ENCODE measurements at places on chromosomes 12 and 14.

DNA sequence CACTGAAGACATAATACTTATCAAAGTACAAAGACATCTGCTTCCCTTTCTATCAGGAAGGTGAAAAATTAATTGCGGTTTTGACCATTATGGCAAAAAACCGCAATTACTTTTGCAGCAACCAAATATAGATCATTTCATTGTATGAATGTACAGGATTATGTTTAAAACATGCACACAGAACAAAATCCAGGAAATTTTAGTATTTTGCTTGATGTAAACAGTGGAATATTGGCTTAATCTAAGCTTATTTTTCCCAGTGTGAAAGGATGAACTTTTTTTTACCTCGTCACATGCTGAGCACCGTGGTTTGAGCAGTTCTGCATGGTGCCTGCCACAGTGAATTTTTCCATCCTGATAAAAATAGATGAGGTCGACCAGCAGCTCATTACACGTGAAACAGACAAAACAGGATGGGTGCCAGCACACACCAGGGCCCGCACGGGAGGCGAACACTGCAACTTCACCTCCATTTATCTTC, 121.2 kb downstream of the PRICKLE1 start:
- DNase-seq = no peak

DNA sequence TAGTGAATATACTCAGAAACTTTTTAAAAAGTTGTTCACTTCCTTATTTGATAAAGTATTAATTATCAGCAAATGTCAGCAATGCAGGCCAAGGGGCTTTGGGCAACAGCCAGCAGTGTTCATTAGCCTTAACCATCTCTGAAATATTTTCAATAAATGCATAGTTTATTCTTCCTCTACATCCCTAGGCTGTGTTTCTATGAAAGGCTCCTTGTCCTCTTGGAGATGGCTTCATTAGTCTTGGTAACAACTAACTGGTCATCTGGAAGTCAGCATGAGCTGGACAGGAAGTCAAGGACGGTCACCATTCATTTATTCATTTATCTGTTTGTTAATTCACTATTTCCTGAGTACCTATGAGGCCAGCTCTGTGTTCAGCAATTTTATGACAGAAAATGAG, 124.0 kb upstream of the TMEM132D start:
- no peak for DNase-seq

DNA sequence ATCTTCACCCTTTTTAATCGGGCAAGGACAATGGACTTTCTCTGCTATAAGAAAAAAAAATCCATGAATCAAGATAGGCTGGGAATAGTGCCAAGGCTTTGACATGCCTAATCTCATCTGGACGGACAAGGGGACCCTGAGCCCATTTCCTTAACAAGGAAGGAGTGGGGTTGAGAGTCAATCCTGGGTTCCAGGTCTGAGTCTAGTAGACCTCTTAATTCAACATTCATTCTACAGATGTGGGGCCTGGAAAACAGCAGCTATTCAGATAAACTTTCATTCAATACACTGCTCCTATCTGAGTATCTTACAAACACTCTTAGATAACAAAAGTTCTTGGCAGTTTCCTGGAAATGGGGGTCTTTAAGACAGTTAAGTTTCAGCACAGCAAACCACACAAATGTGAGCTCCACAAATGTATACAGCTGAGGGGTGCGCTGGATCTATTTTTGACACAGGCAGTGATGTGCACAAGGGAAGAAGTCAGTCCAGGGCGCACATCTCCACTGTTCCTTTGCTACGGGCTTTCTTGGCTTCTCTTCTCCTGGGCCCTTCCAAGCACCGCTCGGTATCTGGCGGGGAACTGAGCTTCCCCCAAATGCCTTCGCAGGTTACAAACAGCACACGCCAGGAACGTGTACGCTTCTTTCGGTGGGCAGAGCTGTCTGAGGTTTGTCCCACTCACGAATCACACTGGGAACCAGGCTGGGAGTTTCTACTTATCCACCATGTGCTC, 82.2 kb upstream of the GPR68 start:
- DNase-seq = no peak

GRCh38 chr14:71863049-71863448, 69.2 kb upstream of the RGS6 start:
- DNase-seq = no peak

- DNase-seq = no peak
These were observed 43.5 kb downstream of the MIPOL1 start for GRCh38 chr14:37241198-37241597.

DNA sequence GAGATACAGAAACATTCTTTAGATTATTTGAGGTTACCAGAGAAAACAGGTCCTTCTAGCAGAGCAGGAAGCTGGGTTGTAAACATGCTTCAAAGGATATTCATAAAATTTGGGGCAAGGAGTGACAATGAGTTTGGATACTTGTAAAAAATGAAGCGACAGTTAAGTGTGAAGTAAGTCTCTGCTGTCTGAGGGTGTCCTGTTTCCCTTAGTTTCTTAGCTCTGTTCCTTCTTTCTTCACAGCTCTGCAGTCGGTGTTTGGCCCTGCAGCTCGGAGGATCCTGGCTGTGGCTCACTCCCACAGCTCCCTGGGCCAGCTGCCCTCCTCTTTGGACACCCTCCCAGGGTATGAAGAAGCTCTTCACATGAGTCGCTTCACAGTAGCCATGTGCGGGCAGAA, 10.8 kb downstream of the TMEM52B start:
- DNase-seq = no peak

DNA sequence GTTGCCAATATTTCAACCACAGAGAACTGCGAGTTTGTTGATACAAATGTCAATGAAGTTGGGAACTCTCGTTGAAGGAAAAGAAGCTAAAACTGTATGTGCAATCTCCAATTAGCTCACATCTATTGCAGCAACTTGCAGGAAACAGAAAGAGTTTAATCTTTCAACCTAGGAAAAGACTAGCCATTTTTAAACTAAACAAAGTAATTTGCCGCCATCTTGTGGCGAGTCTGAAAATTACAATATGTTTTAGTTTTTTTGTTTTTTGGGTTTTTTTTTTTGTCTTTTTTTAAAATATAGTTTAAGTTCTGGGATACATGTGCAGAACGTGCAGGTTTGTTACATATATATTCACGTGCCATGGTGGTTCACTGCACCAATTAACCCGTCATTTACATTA, 131.2 kb upstream of the FOXG1 start:
- no peak for DNase-seq

DNA sequence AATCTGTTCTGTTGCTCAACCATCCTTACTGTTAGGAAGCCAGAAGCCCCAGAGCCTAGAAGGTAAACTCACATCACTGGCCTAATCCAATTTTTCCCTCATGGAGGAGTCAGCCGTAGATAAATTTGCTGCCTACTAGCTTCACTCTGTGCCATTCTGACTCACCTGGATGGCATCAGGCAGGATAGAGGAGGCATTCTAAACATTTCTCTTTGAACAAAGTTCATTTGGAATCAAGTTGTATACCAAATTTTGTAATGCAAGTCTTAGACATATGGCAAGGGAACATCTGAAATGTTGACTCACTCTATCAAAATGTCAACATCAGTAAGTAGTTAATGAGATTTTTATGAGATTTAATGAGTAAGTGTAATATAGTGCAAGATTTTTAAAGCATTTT, 13.6 kb upstream of the TBC1D30 start:
- no peak for DNase-seq

GRCh38 chr12:42530284-42530683, 59.3 kb downstream of the PRICKLE1 start:
- no peak for DNase-seq

- DNase-seq = no peak
These were observed 9.9 kb downstream of the AMDHD1 start for GRCh38 chr12:95953000-95953399.

- no peak for DNase-seq
These were observed 6.2 kb upstream of the CGRRF1 start for GRCh38 chr14:54503486-54503885.

DNA sequence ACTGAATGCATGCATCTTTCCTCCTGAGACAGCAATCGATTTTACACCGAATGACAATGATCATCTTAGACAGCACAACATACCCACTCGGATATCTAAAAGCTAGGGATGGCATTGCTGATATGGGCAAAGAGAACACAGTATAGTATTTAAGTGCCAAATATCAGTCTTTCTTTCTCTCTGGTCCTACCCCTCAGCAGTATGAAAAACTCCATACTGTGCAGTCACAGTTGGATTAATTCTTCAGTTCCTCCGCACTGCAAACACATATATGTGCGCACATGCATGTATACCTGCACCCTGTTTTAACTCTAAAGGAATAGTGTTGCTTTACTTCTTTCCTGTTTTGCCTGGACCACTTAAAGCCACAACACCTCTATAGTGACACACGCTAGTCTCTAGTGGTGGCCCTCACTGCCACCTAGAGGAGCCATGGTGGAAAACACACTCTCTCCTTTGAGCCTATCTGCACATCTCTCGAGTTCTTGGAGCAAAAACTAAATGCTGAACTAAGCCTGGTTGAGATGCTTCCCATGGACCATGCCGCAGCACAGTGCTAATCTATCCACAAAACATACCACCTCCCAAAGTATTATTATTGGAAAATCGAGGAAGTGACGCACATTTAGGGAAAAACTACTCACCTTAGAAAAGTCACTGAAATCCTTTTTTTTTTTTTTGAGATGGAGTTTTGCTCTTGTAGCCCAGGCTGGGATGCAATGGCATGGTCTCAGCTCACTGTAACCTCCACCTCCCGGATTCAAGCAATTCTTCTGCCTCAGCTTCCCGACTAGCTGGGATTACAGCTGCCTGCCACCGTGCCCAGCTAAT, 11.9 kb downstream of the TMEM52B start:
- peak; percentile 53 for DNase-seq

GRCh38 chr12:132461526-132461925, 28.4 kb upstream of the FBRSL1 start:
- no peak for DNase-seq

GRCh38 chr12:96571101-96571862, 81.9 kb downstream of the CFAP54 start:
- no peak for DNase-seq
